Testis (tissue), 5 donors: ENCODE measurements at places on chromosomes 5 and 9. TPM values are rescaled to one million over a fixed set of nuclear protein-coding genes. Genes with fewer than 3 reads are reported as not detected.

IFNA13 gene
- 1.9 TPM for total RNA-seq

SLC36A3 gene
- total RNA-seq = 8.3 TPM

C8G gene
- total RNA-seq = 4.9 TPM

OCLN gene
- 16.0 TPM for total RNA-seq

PCDHB10 gene
- 4.0 TPM for total RNA-seq

BSPRY gene
- 8.8 TPM for total RNA-seq

PCDHB3 gene
- total RNA-seq = 3.1 TPM

IL31RA gene
- 2.7 TPM for total RNA-seq

- DNase-seq = no peak
These were observed 73.7 kb downstream of the FEM1C start for GRCh38 chr5:115470921-115471320.

DNA sequence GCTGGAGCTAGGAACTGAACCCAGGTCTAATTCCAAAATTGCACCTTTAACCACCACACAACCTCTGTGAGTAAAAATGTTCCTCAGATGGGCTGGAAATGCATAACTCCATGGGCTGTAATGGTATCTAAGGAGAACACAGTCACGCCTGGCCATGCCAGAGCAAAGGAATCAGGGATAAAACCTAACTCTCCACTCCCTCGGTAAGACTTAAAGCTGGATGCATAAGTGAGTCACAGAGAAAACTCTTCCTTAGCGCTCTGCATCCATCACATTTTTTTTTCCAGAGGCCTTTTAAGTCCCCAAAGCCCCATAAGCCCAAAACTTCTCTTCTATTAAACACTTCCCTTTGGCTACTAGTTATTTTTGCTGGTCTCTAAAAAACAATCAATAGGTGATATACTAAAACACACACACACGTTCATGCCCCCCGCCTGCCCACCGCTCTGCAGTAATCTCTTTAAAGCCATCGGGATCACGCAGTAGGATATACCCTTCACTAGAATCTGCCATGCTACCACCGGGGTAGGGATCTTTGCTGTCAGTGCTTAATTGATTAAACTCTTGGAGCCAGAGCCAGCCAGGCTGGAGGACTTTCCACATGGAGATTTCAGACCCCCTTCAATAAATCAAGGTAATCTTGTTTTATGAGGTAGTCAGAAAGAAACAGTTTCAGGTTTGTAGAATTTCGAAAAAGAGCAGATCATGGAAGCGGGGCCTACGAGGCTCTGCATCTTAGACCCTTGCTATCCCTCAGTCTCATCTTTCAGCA lies 212.9 kb downstream of the MAPKAP1 start:
- no peak for DNase-seq

DNA sequence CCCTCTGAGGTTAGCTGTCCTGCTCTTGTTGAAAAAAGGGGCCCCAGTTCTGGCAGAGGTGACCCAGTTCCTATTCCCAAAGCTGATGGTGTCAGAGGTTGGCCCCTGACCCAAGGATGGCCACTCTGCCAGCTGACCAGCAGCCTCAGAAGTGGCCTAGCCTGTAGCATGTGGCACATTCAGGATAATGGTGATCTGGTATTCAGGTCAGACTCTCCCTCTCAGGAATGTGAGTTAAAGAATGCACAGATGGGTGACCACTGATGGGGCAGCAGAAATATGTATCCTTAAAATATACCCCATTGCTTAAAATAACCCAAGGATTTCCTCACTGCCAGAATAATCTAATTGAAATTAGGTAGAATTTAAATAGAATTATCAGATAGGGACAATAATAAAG lies 369.2 kb downstream of the SEMA5A start:
- DNase-seq = no peak

- DNase-seq = peak; percentile 42
These were observed 75.8 kb upstream of the CDH12 start for GRCh38 chr5:22928821-22929482.

- DNase-seq = no peak
These were observed 22.2 kb upstream of the TUSC1 start for GRCh38 chr9:25700430-25700829.

GRCh38 chr5:170704417-170705192 lies 78.9 kb upstream of the GABRP start:
- DNase-seq = no peak

- no peak for DNase-seq
These were observed 55.3 kb downstream of the OR2K2 start for GRCh38 chr9:111274737-111275136.

DNA sequence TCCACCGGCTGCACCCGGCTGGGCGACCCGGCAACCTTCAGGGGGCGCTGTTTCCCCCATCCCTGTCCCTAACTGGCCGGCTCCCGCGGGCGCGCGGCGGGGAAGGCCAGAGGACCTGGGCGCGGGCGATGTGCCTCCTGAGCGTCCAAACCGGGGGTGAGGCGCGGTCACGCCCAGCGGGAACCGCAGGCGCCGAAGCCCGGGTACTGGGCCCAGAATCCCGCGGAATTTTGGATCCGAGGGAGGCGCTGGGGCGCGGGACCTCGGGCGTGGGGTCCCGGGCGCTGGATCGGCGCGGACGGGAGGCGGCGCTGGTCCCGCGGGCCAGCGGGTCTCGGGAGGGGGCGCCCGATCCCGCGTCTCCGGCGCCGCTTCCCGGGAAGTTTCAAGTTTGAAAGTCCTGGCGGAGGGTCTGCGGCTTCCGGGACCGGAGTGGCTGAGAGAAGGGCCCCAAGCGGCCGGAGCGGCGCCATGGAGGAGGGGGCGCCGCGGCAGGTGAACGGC lies at the start of gene PKN3:
PKN3 (plus strand) TSS at position 59 of the 504 bp plus-strand sequence; CDS start at position 472, 413 bp downstream.
- DNase-seq = peak; percentile 89

GRCh38 chr9:85007748-85008147 lies 338.2 kb downstream of the NTRK2 start:
- no peak for DNase-seq

DNA sequence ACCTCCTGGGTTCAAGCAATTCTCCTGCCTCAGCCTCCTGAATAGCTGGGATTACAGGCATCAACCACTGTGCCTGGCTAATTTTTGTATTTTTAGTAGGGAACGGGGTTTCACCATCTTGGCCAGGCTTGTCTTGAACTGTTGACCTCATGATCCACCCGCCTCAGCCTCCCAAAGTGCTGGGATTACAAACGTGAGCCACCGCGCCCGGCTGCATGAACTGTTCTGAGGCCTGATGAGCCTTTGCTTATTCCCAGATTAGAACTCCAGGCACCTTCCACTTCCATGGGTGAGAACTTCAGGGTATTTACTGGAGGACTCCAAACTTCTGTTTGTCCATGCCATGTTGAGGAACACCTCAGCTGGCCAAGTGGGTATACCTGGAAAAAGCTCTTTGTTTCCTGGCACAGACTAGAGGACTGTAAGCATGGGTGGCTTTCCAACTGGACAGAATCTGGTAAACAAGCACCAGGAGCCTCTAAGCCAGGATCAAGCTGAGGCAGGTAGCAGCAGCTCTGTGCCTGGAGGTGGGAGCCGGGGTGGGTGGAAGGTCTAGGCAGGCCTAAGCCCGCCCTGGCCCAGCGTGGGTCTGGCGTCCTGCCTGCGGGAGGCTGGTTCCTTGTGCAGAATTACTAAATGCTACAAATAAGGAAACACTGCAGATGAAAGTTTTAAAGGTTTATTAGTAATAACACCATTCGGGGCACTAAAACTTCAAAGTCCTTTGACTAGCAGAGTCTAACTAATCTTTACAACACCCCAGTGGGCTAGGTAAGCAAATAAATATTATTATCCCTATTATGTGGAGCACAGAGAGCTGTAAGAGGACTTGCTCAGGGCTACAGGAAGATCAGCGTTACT lies 78.4 kb downstream of the SEMA5A start:
- DNase-seq = no peak
